ENCODE measurements at places on chromosomes 11 and 22.

- no peak for DNase-seq
Observed at GRCh38 chr11:118010738-118011461, 24.7 kb downstream of the IL10RA start.

DNA sequence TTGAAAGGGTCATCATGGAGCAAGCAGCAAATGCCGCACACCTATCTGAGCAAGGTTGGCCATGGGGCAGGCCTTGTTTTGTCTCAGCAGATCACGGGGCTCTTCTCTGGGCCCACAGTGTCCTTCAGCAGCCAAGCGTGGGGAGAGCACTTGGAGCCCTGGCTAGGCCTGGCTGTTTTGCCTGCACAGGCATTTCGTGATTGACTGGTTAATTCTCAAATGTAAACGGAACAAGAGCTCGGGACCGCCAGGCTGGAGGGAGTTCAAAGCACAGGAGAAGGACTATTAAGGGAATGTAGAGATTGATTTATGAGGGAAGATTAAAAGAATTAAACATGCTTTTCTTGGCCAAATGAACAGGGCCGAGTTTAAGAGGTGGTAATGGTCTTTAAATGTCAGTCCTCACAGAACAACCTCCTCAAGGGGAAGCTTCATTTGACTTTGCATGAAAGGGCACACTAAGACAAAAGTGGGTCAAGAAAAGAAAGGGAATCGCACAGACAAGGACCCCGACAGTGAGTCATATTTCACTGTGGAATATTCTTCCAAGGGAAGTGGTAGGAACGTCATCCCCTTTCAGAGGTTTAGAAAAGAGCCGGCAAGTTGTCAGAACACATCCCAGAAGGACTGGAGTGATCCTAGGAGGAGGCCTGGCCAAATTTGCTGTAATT, 20.7 kb downstream of the SPON1 start:
- DNase-seq = no peak

- DNase-seq = no peak
Observed at GRCh38 chr11:24509114-24509513, 12.3 kb downstream of the LUZP2 start.

- DNase-seq = no peak
Observed at GRCh38 chr11:72598906-72599305, 75.3 kb downstream of the PDE2A start.

- no peak for DNase-seq
Observed at GRCh38 chr11:119493712-119494111, 70.7 kb upstream of the THY1 start.

DNA sequence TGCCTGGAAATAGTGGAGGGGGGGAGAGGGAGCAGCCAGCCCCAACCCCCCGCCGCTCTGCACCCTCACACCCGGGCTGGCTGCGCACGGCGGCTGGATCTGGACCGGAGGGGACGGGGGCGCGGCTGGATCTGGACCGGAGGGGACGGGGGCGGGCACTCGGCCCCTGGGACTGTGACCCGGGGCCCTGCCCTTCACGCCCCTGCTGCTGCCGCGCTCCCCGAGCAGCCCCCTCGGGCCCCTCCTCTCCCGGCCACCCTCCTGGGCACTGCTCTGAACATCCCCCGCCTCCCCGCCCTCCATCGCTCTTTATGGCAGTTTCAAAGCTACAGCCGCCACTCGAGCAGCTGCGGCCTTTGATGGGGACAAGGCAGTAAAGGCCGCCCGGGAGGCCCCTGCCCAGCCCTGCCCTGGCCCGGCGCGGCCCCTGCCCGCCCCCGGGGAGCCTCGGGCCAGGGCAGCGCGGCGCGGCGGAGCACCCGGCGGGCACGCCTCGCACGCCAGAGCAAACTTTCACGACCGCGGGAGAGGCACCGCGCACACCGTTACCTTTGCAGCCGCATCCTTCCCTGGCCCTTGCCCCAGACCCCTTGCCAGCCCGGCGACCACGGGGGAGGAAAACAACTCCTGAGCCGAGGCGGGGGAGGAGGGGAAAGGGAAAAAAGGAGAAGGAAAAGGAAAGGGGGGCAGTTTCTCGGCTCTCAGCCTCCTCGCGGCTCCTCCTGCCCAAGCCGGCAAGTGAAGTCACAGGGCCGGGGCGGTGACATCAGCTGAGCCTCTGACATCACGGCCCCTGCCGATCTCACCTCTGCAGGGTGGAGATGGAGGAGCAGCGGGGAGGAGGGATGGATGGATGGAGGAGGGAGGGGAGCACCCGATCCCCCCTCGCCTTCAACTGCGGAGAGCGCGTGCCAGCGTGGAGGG, 13.1 kb upstream of the TCF20 start:
- peak; percentile 39 for DNase-seq

DNA sequence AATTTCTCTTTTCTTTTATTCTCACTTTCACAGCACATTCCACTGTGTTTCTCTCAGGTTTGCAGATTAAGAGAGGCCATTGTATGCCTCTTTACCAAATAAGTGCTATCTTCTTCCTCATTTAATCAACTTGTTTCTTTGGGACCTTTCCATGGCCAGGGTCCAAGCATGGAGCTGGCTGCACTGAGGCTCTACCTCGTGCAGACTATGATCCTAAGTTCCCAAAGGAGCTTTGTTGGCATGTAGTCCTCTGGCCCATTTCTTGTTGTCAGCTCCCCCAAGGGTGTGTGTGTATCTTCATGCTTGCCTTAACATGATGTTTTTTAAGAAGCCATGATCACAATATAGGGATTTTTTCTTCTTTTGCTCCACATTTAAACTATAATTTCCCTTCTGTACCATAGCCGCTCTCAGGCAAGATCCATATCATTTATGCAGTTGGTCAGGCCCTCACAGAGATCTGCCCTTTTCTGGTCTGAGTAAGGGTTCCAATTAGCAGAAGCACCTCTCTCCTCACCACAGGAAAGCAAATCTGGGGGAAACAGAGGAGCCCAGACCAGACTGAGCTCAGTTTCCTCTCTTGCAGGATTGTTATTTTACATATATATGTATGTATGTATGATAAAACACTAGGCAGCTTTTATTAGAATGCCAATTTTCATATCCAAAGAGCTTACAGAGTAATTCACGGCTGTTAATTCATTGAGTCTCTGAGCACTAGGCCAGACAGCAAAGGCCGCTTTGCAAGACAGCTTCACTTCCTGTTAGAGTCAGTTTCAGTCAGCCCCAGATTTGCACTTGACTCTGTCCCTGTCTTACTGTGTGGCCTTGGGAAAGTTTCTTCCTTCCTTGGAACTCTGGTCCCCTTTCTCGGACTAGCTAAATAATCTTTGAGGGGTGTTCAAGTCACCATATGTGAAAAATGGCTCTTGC, 34.3 kb downstream of the CYB5R2 start:
- DNase-seq = no peak

GRCh38 chr11:133943950-133944698, 12.6 kb downstream of the IGSF9B start:
- no peak for DNase-seq

GRCh38 chr11:115672412-115672811, 168.2 kb upstream of the CADM1 start:
- DNase-seq = no peak

DNA sequence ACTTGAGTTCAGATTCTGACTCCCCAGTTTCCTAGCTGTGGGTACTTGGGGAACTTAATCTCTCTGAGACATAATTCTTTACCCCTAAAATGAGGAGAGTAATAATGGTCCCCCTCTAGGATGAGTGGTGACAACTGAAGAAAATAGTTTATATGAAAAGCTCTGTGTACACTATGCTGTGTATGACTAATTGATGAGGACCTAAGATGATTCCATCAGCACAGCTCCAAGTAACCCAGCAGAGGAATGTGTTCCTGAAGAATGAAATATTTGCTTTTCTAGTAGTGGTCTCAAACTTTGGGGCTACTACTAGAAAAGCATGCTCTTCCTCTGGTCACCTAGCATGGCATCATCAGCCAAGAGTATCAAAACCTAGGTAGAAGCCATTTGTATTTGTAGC, 217.3 kb upstream of the NARS2 start:
- DNase-seq = no peak

DNA sequence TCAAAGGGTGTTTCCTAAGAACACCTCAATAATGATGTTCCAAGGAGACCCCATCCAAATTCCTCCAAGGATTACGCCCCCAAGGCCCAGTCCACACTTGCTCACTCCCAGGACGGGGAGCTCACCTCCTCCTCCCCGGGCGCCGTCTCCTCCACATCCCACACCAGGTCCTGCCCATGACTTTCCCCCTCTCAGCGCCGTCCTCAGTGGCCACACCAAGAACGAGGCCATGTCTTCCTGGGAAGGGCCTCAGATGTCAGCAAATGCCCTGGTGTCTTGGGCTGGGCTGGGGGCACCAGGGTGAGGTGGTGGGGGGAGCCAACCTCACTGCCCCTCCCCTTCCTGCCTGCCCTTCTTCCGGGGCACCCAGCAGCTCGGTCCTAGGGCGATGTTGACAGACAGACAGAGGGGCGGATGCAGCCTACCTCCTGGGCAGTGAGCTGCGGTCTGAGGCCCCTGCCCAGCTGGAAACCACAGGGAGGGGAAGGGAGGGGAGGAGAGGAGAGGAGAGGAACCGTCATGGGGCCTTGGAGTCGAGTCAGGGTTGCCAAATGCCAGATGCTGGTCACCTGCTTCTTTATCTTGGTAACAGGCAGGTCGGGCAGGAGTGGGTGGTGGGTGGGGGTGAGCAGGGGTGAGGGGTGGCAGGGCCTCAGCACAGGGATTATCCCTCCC, at the start of the genes C11orf21 and TSPAN32:
TSS of gene C11orf21 (minus strand) at position 288 of the 675 bp plus-strand sequence. CDS start at position 178, 110 bp downstream.
TSS of gene TSPAN32 (plus strand) at position 383 of the 675 bp plus-strand sequence. CDS start at position 520, 137 bp downstream.
- no peak for DNase-seq

DNA sequence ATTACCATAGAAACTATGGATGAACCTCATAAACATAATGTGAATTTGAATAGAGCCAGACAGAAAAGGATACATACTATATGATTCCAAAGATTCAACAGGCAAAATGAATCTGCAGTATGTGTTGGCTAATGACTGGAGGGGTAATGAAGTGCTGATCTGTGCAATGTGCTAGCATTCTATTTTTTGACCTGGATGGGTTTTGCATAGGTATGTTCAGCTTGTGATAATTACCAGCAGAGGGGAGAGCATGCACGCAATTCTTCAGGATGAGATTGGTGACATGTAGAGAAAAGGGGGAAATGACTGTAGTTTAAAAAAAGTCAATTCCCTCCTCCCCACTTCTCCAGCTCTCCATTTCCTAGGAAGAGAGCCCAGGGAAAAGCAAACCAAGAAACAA, 618 bp upstream of the CCDC81 start:
- DNase-seq = no peak

DNA sequence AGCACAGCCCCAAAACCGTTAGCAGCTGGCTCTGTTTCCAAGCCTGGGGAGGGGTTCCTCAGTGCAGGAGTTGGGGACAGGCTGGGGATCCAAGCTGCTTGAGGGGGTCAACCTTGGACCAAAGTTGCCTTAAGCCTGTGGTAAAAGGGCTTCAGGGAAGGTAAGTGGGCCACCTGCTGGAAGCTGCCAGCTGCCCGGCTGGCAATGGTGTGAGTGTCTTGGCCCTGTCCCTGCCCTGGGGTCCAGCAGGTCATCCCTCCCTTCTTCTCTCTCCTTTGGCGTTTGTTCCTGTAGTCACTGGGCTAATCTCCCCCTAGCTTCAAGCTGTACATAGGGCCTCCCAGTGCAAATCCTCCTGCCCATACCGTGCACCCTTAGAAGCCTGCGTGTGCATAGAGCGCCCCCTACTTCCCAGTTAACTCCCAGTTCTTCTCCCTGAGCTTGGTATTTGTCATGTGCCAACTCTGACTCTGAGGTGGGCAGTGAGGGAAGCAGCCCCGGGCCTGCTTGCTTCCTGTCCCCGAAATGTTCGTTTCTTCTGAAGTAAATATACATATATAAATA, 4.4 kb downstream of the TMEM258 start:
- no peak for DNase-seq

GRCh38 chr11:118310781-118311485, 6.4 kb downstream of the CD3E start:
- no peak for DNase-seq

GRCh38 chr22:47540011-47540410, 777.6 kb downstream of the TBC1D22A start:
- DNase-seq = no peak

- no peak for DNase-seq
Observed at GRCh38 chr11:115884800-115885534, 380.8 kb upstream of the CADM1 start.

DNA sequence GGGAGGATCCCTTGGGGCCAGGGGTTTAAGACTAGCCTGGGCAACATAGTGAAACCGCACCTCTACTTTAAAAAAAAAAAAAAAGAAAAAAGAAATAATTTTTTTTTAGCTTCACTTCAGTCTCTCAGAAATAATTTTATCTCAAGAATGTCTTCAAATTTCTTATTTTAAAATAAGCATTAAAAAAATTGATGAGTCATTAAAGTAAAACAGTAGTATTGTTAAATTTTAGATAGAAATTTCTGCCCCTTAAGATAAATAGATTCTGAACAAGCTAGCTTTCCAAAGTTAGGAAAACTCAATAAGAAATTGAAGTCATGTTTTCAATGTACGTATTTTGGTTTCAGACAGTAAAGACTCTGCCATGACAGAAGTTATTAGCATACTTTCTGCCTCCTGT, 7.7 kb upstream of the PACS1 start:
- no peak for DNase-seq

DNA sequence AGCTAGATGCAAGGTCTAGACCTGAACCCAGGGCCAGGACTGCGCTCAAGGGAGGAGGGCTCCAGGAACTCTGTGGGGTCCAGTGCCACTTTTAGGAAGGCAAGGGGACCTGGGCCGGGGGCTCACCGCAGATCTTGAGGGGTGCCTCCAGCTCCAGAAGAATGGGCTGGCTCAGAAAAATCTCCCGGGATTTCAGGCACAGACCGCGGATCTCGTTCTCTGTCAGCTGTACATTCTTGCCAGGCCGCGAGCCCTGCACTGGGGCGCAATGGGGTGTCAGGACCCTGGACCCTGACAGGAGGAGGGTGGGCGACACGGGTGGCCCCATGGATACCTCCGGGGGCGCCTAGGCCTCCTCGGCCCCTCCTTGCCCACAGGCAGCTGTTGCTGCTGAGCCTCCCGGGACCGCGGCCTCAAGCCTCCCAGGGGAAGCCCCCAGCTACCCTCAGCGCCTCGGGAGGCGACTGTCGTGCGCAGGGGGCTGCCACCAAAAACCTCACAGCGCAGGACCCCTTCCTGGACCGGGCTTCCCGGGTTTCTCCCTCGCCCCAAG, 640 bp downstream of the PPP1CA start:
- DNase-seq = no peak

GRCh38 chr11:129277198-129277843, 85.2 kb upstream of the ARHGAP32 start:
- DNase-seq = no peak

- no peak for DNase-seq
Observed at GRCh38 chr22:31282748-31283468, 9.4 kb downstream of the PIK3IP1 start.

- no peak for DNase-seq
Observed at GRCh38 chr11:111917788-111918187, 925 bp upstream of the C11orf52 start.

- DNase-seq = no peak
Observed at GRCh38 chr11:35106595-35106994, 32.4 kb upstream of the CD44 start.

DNA sequence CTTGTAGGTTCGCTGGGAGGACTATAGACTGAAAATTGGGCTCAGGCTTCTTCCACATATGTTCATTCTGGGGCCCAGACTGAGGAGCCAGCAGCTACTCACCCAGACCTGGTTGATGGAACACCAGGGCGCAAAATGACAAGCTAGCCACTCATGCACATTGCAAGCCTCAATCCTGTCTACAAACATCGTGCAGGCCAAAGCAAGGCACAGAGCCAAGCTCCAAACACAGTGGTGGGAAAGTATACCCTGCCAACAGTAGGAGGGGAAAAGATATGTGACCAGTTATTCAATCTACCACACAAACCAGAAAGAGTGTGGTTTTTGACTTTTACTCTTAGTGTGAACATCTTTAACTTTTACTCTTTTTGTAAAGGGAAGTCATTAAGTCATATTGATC, 660.5 kb downstream of the NTM start:
- no peak for DNase-seq

Data from stimulated activated CD4-positive, alpha-beta T cell treated with anti-CD3 and anti-CD28 coated beads, TNF-alpha, amount 100 ng/mL, for 48 hours (primary cell).